ENCODE measurements at places on chromosomes 5 and 9. TPM values are rescaled to one million over a fixed set of nuclear protein-coding genes. Genes with fewer than 3 reads are reported as not detected.

GRCh38 chr5:122236270-122237040 lies 75.6 kb upstream of the SNCAIP start:
- DNase-seq, result no peak

DNA sequence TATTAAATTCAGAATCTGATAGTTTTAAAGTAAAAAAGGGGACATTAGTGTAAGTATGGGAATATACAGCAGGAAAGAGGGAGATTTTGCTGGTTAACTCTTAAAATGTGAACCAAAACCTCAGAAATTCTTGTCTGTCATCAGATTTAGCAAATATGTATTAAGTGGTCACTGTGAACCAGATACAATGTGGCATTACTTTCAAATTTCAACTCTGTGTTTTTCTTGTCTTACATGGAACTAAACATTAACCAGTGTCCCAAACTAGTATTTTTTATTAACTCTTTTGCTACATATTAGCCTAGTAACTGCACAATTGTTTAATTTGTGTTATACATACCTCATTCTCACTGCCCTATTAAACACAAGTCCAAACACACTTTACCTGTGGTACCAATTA lies 259.9 kb upstream of the RASA1 start:
- DNase-seq, result no peak

- DNase-seq, result no peak
These were observed 12.0 kb upstream of the GNPDA1 start for GRCh38 chr5:142024771-142025304.

SHISAL2B gene
- total RNA-seq, result not detected

BTNL3 gene
- not detected for total RNA-seq

ZNF366 gene
- 33.7 TPM for total RNA-seq

CTSL gene
- total RNA-seq, result 139 TPM
